Epithelial cell of prostate (primary cell): ENCODE measurements at places on chromosomes 1 and 21.

DNA sequence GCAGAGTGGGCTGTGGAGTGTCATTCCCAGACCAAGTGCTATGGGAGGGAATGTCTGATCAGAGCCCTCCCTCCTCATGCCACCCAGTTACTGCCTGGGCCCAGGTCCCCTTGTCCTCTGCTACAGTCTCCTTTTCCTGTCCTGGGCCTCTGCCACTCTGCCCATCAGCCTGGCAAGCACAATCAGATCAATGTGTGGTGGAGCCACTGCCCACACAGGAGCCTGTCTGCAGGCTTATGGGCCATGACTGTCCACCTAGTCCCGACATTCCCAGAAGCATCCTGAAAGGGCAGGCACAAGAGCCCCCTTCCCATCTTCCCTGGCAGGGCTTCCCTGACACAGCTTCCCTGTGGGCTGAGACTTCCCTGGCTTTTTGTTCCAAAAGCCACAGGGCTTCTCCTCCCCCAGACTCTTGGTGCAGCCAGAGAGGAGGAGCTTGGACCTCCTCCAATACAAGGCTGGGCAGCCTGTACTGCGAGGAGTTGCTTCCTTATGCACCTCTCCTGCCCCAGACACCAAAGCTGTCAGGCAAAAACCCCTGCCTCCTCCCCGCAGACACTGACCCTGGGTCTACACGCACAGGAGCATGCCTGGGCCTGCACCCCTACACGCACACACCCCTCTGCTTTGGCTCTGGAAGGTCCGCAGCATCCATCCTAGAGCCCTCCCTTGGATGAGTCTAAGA lies 29.2 kb upstream of the CNTN2 start:
- DNase-seq, result peak; percentile 33

GRCh38 chr1:113978863-113979702 lies at the start of gene OLFML3:
Gene OLFML3, plus strand, starts transcription at chr1:113979474. Its CDS starts 43 bp downstream, at chr1:113979517.
- DNase-seq, result peak; percentile 33

- no peak for DNase-seq
Measured at GRCh38 chr1:12015499-12015898, 3.8 kb upstream of the MIIP start.

- no peak for DNase-seq
Measured at GRCh38 chr1:101522486-101522885, 285.7 kb downstream of the S1PR1 start.

DNA sequence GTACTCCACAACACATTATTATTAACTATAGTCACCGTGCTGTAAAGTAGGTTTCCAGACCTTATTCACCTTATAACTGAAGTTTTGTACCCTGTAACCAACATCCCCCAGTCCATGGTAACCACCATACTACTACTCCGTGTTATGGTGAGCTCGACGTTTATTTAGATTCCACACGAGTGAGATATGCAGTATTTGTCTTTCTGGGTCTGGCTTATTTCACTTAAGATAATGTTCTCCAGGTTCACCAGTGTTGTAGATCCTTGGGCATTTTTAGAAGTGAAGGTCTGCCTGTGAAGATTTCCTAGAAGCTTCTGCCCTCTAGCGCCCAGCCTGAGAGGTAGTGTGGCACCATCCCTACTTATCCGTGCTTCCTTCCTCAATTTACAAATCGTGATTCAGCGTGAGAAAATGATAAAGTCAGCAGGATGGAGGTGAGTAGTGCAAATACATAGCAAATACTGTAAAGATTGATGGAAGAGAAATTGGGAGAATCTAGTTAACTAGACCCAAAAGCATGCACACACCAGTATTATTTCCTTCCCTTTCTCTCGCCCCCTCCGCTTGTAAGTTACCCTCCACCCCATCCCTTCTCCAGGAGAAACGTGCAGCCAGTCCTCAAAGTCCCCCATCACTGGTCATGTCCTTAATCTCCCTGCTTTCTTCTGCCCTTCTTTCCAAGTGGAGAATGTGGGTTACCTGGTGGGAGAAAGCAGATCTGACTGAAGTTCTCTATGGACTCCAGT lies 36.0 kb upstream of the DISC1 start:
- DNase-seq, result no peak

DNA sequence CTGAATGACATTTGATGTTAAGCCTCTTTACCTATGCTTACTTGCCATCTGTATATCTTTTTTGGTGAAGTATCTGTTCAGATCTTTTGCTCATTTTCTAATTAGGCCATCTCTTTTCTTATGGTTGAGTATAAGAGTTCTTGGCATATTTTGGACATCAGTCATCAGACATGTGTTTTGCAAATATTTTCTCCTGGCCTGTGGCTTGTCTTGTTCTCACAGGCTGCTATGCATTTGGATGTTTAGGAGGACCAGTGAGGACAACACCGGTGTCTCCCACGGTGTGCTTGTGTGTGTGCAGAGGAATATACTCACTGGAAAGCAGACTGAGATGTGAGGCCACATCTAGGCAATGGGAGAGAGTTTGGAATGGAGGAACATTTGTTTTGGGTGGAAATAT lies 87.1 kb upstream of the LYST start:
- DNase-seq, result no peak

- no peak for DNase-seq
Measured at GRCh38 chr21:25939396-25939761, 204.6 kb downstream of the GABPA start.

DNA sequence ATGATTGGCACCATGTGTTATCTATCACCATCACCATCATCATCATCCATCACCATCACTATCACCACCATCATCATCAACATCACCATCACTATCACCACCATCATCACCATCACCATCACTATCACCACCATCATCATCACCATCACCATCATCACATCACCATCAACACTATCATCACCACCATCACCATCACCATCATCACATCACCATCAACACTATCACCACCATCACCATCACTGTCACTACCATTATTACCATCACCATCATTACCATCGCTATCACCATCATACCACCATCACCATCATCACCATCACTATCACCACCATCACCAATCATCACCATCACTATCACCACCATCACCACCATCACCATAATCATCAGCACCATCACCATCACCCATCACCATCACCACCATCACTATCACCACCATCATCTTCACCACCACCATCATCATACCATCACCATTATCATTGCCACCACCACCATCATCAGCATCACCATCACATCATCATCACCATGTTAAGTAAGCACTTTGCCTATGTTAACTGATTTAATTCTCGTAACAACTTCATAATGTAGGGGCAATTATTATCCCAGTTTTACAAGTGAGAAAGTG lies 112.8 kb downstream of the LIPI start:
- no peak for DNase-seq

DNA sequence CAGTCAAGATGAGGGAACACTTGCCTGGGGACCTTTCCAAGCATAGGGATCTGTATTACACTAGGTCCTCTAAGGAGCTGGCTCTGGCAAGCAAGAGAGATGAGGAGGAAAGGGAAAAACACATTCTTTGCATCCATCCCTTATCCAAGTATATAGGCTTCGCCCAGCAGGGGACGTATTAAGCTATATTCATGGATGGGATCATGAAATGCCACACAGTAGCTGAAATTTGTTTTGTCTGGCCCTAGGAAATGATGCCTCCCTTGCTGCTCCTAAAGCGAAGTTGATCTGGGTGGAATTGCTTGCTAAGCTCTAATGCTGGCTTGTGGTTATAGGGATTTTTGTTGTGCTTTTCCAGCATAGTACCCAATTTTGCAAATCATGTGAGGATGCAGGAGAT lies 32.1 kb downstream of the CENPF start:
- no peak for DNase-seq

DNA sequence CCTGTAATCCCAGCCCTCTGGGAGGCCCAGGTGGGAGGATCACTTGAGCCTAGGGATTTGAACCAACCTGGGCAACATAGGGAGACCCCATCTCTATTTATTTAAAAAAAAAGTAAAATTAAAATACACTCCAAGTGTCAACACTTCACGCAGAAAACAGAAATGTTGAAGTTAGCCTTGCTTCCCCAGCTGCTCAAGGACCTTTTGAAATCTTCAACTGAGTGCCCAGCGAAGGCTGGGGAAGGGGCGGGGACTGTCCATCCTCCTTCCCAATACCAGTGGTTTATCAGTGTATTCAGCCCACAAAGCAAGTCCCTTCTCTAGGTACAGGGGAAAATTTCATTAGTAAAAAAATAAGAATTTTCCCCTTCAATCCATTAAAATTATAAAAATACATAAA lies 2.2 kb upstream of the DNAJC28 start:
- no peak for DNase-seq

GRCh38 chr1:60911966-60912697 lies 170.2 kb upstream of the NFIA start:
- no peak for DNase-seq

GRCh38 chr1:40634901-40635655 lies 30.4 kb downstream of the RIMS3 start:
- DNase-seq, result peak; percentile 41

- no peak for DNase-seq
Measured at GRCh38 chr1:72489801-72490200, 207.5 kb upstream of the NEGR1 start.

DNA sequence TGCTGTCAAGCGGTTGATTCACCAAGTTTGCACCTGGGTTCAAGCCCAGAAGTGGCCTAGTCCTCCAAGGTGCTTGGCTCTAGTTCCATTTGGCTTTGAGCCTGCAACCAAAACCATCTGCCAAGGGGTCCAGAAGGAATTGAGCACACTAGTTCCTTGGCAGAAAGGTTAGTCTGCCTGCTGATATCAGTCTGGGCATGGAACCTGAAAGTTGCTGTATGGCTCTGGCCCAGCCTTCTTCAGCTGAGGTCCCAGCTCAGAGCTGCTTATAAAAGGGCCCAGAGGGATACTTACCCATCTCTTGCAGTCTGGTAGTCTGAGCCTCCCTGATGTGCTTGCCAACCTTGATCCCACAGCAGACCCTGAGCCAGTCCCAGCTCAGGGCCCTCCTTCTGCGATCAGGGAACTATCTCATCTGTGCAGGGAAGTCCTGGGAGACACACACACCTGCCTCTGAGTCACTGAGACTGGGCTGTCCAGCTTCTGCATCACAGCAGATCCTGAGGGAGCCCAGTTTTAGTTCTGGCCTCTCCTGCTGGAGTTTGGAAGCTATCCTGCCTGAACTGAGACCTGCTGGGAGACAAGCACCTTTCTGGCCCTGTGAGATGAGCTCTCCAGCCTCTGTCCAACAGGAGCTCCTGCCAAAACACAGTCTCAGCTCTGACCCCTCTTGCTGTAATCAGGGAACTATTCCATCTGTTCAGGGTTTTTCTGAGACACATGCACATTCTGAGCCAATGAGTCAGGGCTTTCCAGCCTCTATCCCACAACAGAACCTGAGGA lies 75.8 kb downstream of the CTH start:
- DNase-seq, result peak; percentile 18

DNA sequence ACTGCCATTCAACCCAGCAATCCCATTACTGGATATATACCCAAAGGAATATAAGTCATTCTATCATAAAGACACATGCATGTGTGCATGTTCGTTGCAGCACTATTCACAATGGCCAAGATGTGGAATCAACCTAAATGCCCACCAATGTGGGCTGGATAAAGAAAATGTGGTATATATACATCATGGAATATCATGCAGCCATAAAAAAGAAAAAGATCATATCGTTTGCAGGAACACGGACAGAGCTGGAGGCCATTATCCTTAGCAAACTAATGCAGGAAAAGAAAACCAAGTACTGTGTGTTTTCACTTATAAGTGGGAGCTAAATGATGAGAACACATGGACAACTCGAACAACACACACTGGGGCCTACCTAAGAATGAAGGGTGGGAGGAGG lies 123.7 kb downstream of the CDC7 start:
- DNase-seq, result no peak

DNA sequence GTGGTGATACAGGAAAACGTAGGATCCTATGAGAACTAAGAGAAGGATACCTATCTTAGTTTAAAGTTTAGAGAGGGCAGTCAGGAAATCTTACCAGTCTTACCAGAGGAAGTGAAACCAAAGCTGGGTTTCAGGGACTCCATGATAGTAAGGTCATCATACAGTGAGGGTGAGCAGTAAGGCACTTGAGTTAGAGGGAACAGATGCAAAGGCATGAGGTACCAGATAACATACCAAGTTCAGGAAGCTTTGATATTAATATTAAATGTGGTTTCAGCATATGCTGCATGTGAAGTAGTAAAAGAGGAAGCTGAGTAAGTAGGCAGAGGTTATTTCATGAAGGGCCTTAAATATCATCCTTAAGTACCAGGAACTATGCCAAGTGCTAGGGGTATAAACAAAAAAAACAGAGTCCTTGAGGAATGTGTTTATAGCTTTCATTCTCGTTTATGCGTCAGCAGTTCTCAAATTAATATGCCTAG lies 16.9 kb downstream of the ATG4C start:
- DNase-seq, result no peak

DNA sequence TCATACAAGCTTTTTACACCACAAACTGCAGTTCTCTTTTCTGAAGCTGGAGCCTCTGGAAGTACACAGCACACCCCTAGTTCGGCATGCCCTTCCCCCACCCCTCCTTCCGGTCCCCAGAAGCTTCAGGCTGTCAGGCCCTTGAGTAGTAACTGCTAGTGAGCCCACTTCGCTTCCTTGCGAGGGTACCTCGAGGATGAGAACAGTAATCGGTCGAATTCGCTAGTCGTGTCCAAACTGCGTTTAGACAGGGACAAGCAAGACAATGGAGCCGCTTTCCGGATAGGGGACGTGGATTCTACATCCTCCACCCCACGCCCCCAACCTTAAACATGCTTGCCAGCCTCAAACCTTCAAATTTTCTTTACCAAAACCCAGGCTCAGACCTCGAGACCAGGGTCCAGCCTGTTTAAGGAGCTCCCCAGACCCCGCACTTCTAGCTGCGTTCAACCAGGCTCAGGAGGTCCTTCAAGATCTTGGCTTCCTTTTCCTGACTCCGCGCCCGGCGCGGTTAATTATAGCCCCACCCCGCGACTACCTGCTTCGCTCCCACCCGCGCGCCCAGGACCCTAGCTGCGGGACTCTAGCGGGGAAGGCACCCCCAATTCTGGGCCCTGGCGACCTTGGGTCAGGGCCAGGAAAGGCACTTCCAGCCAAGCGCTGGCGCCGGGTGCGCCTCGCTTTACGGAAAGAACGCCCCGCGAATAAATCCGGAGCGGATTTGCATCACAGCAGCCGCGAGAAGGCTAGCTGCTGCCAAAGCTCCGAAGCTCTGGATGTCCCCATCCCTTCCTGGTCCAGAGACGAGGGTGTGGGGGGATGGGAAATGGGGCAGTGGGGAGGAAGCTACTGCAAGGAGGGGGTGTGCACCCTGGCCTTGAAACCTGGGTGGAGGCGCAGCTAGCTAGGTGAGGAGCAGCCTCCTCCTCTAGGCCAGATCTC lies 8.1 kb upstream of the TSPAN1 start:
- no peak for DNase-seq

DNA sequence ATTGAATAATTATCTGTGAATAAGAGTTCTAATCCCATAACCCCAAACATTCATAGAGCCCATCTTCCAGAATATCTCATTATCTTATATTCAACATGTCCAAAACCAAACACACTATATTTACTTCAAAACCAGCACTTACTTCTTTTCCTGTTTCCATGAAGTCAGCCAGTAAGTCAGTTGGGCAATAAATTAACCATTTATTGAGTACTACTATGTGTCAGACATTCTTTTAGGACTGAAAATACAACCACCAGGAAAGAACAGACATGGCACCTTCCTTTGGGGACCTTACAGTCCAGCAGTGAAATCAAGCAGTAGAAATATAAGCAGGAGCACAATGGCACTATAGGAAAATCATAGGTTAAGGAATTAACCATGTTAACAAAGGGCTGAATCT lies 8.8 kb downstream of the AK5 start:
- no peak for DNase-seq

GRCh38 chr1:25807480-25808390 lies 7.7 kb downstream of the SELENON start:
- no peak for DNase-seq
